ENCODE measurements at places on chromosomes 12 and 14. TPM values are rescaled to one million over a fixed set of nuclear protein-coding genes. Genes with fewer than 3 reads are reported as not detected.

- DNase-seq, result no peak
Measured at GRCh38 chr14:54312166-54312801, 84.5 kb upstream of the CDKN3 start.

The ACOT6 gene
- not detected for total RNA-seq

GRCh38 chr14:38883127-38883526, 219.9 kb downstream of the SEC23A start:
- DNase-seq, result no peak

- no peak for DNase-seq
Measured at GRCh38 chr12:96520767-96521166, 31.4 kb downstream of the CFAP54 start.

DNA sequence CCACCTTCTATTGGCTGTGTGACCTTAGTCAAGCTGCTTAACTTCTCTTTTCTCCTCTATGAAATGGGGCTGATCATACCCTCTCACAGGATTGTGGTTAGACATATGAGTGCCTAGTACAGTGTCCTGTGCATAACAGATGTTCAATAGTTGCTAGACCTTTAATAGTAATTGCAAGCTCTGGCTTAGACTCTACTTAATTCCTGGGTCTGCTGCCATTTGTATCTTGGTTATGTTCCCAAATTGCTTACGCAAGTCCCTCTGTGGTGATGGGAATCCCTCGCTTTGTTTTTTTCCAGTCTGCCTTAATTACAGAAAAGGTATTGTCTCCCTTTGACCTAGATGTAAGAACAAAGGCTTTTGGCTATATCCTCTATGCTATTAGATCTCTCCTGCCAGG, 15.1 kb downstream of the SUDS3 start:
- DNase-seq, result no peak

Measured in natural killer cell treated with Interleukin-12 subunit alpha and Interleukin-12 subunit beta and Interleukin-15 and Interleukin-18, amount 100 ng/mL, for 72 hours (primary cell).